ENCODE measurements at places on chromosomes 2 and 18.
A peak's percentile ranks its signal among the peaks of the same experiment; 100 is the strongest.

- no peak for DNase-seq
Measured at GRCh38 chr2:95058989-95059641, 33.6 kb downstream of the MAL start.

- no peak for DNase-seq
Measured at GRCh38 chr2:37653805-37654378, 17.6 kb downstream of the CDC42EP3 start.

GRCh38 chr2:202007983-202008354 lies 25.7 kb upstream of the FZD7 start:
- no peak for DNase-seq

- DNase-seq = no peak
Measured at GRCh38 chr2:150812066-150812465, 324.6 kb upstream of the RND3 start.

DNA sequence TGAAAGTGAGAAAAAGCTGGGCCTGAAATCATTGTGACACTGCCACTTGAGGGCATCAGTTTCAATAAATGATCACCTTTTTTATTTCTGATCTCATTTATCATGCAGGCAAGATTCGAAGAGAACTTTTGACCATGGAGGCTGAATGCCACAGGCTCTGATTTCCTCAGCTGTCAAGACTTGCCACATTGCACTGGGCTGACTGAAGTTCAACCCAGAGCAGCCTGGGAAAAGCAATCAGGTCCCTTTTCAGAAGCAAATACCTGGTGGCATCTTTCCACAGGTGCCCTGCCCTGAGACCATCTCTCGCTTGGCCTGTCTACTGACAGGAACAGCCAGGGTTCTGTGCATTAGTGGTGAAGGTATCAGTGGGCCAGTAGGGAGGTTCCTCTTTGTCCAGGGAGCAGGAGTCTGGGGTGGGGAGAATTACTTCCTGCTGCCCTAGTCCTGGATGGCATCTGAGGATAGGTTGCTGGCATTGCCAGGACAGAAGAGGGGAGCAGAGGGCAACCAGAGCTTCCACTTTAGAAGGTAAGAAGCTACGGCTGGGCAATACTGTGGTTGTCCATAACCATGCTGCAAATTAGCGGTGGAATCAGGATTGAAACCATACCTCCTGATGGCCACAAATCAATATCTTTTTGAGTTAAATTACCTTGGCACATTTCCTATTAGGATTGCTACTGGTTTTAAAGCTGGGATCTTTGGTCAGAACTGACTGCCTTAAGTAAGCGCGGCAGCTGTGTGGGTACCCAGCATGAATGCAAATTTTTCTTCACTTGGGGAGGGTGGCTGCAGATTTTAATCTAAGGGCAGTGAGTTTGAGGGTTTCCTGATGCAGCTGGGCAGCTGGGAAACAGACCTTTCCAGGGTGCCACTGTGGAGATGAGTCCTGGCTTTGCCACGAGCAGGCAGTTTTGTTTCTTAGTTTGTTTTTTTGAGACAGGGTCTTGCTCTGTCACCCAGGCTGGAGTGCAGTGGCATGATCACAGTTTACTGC lies 394.5 kb downstream of the ALK start:
- DNase-seq = no peak

- DNase-seq = peak; percentile 73
Measured at GRCh38 chr2:55883357-55883756, 40.2 kb downstream of the EFEMP1 start.

- DNase-seq = no peak
Measured at GRCh38 chr2:74856004-74856578, 22.2 kb downstream of the HK2 start.

DNA sequence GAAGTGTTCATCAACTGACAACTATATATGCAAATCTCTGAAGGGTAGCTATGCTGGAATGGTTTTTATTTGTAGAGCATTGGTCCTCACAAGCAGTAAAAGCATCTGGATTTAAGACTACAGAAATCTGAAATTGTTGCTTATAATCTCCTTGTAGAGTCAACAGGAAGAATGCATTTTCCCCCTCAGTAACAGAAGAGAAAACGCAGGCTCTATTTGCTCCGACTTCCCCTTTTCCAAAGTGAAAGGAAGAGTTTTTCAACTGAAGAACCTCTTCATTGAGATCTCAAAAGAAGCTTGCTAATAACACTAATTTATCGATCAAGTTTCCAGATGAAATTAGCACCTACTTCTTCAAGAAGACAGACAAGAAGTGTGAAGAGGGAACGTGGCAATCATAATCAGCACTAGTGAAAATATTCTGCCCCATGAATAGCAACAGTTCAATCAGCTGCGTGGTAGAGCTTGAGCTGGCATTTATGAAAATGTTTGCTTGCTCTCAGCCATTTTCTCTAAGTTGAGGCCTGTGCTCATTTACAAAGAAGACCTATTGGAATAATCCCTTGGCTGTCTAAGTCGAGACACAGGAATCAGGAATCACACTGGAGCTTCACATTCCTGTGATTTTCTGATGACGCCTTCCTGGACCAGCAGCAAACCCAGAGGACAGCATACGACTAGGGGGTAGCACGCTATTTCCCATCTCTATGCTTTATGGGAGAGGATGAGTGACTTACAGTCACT lies 43.7 kb downstream of the TGIF1 start:
- no peak for DNase-seq

GRCh38 chr2:132949108-132949507 lies 279.1 kb upstream of the LYPD1 start:
- no peak for DNase-seq

DNA sequence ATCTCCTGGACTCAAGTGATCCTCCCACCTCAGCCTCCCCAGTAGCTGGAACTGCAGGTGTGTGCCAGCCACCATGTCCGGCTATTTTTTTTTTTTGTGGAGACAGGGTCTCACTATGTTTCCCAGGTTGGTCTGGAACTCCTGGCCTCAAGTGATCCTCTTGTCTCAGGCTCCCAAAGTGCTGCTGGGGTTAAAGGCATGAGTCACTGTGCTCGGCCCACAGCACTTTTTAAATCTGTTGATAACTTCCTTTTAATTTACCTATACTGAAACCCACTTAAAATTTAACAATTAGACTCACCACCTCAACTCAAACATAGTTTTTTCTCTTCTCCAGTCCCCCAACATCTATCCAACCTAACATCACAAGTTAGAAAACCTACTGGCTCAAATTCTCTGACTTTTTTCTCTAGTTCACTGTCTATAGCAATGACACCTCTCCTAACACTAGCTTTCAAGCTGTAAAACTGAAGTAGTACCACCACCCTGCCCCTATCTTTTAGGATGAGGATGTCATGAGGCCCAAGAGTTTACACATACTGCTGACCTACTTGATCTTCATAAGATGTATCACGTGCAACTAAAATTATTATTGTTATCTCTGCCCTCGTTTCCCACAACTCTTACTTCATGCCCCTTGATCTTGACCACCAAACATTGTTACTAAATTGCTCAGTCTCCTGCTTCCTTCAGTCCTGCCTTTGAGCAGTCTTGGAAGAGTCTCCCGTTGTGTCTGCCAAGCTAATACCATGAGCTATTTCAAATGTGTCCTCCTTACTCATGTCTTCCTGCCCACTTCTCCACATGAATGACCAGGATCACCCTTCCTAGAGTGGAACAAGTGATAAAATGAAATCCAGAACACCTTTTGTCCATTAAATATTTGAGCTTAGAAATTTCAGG lies 142.3 kb upstream of the ZFP36L2 start:
- DNase-seq = no peak

DNA sequence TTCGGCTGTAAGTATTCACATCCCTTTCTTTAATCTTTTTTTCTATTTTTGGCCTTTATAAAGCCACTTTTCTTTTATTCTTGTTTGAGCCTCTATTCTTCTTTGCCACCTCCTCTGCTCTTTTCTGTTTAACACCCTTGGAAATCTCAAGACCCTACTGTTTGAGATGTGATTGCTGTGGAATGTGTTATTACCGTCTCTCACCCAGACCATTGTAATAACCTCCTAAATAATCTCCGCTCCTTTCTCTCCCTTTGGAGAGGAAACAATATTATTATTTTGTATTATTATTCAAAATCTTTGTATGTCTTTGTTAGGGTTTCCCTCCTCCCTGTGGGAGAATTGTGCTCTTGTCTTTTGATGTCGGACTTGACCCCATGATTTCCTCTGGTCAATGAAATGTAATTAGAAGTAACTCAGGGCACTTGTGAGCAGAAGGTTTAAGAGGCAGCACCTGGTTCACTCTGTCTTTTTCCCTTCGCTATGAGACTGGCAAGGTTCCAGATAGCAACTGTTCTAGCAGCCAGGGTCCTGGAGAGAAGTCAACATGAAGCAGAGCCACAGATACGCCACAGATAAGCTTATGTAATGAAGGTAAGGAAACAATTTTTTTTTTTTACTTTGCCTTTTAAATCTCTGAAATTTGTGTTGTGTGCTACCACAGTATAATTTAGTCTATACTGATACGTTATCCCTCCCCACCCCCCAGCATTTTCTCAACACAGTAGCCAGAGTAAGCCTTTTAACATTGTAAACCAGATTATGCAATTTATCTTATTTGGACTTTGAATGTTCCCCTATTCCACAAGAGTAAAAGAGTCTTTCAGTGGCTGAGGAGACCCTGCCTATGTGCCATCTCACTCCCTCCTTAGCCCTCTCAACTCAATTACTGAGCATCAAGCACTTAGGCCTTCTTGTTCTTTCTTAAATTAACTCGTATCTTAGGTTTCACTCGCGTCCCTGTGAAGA lies 601.2 kb upstream of the ZNF804A start:
- DNase-seq = no peak

DNA sequence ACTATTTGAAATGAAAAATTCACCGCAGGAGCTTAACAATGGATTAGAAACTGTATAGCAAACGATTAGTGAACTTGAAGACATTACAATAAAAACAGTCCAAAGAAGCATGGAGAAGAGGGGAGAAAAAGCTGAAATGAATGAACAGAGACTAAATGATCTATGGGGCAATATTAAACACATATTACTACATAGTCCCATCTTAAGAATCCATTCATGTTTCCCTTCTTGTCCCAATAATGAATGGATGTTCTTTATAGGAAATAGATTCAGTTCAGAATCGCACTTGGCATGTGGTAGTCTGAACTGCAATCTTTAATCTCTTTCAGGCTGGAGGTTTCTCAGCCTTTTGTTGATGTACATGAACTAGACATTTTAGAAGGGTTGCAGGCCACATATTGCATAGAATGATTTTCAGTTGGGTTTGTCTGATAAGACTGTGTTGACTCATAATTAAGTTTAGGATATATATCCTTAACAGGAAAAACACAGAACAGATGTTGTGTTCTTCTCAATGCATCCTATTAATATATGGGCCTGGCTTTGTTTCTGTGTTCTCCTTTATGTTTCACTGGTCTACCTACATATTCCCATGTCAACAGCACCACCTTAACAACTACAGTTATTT lies 27.9 kb downstream of the CCDC88A start:
- no peak for DNase-seq

DNA sequence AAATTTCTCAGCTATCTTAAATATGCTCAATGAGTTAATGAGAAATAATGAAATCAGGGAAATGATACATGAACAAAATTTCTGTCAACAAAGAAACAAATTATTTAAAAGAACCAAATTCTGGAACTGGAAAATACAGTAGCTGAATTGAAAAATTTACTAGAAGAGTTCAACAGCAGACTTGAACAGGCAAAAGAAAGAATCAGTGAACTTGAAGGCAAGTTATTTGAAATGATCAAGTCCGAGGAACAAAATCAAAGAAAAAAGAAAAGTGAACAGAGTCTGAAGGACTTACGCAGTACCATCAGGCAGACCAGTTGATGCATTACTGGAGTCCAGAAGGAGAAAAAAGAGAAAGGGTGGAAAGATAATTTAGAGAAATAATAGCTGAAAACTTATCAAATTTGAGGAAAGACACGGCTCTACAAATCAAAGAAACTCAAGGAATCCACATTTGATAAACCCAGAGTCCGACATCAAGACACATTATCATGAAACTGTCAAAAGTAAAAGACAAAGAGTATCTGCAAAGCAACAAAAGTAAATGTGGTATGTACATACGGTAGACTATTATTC lies 83.6 kb downstream of the CCDC138 start:
- no peak for DNase-seq

GRCh38 chr2:10186868-10187535 lies 64.5 kb downstream of the RRM2 start:
- no peak for DNase-seq

DNA sequence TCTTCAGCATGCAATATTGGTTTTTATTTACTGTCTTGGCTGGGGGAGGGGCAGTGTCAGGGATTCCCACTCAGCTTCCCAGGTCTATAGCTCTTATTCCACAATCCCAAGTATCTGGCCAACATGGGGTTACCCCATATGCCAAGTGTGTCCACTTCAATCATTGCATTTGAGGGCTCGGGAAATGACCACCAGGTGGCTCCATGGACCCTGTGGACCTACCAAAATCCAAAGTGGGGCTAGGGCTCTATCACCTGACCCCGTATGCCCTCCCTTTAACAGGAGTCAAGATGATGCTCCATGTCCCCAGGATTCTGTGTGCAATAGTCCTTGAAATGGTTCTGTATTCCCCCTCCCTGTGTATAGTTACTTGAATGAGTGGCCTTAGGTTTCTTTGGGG lies 12.1 kb upstream of the TRAF3IP1 start:
- DNase-seq = no peak

DNA sequence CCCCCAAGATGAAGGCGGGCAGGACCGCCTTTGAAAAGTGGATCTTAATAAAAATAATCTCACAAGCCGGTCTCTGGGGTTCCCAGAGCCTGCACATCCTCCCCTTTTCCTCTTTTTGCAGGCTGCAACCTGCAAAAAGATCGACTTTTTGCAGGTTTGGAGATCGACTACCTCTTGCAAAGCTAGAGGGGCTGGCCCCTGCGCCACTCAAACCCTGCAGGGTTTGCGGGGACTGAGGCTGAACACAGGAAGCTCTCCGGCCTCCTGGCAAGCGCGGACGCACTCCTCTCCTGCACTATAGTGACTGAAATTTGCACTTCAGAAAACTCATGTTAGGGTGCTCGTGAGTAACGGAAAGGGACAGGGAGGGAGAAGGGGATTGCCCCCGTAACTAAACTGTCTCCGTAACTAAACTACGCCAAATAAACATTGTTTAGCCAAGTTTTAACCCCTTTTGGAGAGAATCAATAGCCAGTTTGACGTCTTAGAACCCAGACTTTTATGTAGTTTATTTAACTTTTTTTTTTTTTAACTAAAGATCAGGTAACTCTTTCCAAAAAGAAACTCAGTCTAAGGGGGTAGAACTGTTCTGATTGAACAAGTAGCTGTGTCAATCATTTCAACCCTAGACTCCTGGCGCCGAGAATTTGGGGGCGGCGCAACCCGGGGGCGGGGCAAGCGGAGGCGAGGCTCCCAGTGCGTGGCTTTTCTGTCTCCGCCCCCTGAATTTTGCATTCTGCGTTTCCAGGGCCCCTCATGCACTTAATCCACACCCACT lies 2.5 kb downstream of the IGFBP5 start:
- peak; percentile 72 for DNase-seq

DNA sequence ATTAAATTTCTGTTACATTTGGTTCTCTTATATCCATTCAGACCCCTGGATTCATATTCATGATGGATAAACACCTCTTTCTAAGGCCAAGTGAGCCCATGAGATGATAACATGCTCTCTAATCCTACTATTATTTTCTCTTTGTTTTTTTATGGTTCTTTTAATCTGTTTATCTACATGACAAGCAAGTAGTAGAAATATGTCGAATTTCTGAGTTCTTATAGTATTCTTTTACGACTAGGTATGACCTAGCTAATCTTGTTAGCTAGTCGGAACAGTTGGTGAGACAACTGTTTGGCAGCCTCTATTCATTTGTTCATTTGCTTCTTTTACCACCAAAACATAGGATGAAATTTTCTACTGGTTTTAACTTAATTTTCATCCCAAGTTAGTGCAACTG lies 98.1 kb upstream of the SCG2 start:
- no peak for DNase-seq
